ENCODE measurements at places on chromosomes 6 and 20.

GRCh38 chr20:52124821-52125220 lies 66.8 kb downstream of the ZFP64 start:
- no peak for DNase-seq

DNA sequence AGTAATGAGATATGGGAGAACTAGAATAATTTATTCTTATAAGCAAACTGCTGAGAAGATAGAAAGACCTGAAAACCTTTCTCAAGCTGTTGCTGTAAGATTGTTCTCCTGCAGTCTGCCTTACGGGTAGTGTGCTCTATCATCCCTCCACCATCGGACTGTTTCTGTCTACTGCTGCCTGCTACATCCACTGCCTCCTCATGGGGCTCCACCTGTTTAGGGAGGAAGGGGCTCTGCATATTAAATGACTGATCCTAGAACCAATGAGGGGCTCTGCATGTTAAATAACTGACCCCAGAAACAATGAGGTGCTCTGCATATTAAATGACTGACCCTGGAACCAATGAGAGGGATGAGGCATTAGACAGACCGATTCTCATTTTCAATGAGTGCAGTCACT lies 654.6 kb downstream of the KIF16B start:
- no peak for DNase-seq

DNA sequence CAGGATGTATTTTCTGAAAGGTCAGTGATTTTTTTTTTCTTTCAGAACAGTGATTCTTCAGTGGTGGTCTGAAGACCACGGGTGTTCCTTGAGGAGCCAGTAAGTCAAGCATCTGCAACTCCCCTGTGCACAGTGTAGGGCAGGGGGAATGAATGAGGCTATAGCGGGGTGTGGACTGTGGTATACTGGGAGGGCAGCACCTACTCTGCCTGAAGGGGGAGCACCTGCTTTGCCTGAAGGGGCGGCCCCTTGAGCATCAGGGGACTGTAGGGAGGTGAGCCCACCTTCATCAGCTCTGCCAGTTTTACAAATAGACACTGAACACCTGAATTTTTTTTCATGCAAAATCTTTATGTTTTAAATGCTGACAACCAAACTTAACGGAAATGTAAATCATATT lies 77.5 kb upstream of the RIPOR2 start:
- DNase-seq = no peak

DNA sequence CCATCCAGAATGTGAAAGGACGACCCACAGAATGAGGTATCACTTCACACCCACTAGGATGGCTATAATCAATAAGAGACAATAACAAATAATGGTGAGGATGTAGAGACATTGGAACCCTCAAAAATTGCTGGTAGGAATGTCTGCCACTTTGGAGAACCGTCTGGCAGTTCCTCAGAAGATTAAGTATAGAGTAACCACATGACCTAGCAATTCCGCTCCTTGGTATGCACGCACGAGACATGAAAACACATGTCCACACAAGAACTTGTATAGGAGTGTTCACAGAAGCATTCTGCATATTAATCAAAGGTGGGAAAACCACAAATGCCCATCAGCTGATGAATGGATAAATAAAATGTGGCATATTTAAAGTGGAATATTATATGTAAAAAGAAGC lies 100.6 kb downstream of the IRF4 start:
- no peak for DNase-seq

DNA sequence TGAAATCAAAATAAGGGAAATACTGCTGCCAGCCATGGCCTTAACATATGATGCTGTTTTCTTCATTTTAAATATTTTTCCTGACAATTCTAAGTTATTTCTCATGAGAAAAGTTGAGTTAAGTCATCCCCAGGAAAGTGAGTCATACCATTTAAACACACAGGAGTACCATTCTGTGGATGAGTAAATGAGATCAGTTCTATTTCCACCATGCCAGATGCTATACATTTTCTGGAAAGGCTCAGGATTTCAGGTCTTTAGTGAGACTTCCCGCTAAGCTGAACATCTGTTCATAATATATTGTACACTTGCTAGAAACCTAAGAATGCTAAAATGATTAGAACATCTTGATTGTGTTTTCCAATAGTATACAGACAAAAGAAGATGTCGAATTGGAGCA lies 256.2 kb upstream of the MANEA start:
- DNase-seq = no peak

GRCh38 chr6:77334093-77334492 lies 129.2 kb downstream of the HTR1B start:
- no peak for DNase-seq

GRCh38 chr6:160160929-160161646 lies 39.5 kb downstream of the SLC22A1 start:
- DNase-seq = no peak

GRCh38 chr6:100979267-100979666 lies 98.1 kb upstream of the ASCC3 start:
- no peak for DNase-seq

- DNase-seq = no peak
Measured at GRCh38 chr6:120587381-120587780, 746.9 kb downstream of the TBC1D32 start.

DNA sequence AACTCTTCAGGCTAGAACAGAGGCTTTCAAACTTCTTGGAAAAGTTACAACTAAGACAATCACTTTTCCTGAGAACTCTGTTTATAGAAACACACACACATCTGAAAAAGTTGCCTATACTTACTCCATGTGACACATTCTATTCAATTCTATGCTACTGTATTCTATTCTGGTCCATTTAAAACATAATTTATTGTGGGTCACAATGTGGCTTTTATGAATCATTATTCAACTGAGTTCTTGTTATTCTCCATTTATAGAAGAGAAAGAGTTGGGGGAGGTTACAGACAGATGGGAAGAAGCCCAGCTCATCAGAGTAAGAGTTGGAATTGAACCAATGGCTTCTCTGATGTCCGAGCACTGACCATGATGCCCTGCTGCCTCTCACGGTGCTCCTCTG lies 21.6 kb upstream of the BCAS1 start:
- DNase-seq = no peak

GRCh38 chr20:2114990-2115681 lies 13.5 kb downstream of the STK35 start:
- no peak for DNase-seq

DNA sequence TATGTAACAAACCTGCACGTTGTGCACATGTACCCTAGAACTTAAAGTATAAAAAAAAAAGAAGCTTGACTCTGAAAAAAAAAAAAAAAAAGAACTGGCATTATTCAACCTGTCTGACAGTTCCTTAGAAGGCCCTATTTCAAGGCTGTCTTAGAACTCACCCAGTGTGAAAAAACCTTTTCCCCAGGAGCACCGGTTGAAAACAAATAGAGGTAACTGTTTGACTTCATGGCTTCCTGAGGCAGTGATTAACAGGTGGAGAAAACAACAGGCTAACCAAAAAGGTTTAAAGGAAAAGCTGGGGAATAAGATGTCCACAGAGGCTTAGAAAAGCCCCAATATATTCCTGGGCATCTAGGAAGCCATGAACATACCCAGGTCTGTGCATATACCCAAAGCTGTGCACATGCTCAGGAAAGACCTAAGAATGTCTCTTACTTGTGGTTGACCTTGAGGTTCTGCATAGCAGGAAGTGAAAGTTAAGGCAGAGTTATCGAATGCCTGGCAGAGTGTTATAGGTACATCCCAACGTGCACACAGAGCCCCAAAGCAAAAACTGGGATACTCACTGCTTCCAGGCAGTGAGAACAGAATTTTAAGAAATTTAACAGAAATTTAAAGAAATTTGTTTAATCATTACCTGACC lies 7.0 kb downstream of the UQCC1 start:
- DNase-seq = no peak

DNA sequence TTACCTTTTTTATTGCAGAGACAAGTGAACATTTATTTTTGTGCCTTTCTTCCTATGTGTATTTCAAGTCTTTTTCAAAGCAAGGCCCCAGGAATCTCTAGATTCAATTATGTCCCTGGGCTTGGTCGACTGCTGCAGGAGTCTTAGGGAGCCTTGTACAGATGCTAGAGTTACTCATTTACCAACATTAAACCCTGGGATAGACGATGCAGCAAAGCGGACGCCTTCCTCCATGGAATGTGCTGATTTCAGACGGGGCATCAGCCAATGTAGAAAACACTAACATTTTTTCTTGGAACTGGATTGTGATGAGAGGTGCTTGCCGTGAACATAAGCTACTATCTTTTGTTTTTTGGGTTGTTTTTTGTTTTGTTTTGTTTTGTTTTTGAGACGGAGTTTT lies 55.9 kb downstream of the CD164 start:
- DNase-seq = no peak

- no peak for DNase-seq
Measured at GRCh38 chr6:87110636-87111035, 15.7 kb upstream of the CGA start.

DNA sequence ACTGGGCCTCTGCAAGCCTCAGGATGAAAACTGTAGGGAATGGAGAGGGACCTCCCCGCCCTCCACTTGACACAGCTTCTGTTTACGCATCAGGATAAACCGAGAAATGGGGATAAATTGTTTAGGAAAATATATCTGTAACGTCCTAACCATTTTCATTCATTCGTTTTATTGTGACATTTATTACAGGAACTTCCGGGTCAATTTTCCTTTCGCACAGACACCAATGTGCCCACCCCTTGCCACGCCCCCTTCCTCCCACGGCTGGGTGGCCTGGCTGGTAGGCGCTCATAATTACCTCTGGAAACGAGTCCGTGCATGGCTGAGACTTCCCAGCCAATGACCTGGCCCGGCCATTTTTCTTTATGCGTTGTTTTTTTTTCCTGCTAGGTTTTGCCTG lies 96.1 kb downstream of the BMP7 start:
- no peak for DNase-seq

- DNase-seq = no peak
Measured at GRCh38 chr6:44300292-44300823, 12.8 kb downstream of the AARS2 start.

DNA sequence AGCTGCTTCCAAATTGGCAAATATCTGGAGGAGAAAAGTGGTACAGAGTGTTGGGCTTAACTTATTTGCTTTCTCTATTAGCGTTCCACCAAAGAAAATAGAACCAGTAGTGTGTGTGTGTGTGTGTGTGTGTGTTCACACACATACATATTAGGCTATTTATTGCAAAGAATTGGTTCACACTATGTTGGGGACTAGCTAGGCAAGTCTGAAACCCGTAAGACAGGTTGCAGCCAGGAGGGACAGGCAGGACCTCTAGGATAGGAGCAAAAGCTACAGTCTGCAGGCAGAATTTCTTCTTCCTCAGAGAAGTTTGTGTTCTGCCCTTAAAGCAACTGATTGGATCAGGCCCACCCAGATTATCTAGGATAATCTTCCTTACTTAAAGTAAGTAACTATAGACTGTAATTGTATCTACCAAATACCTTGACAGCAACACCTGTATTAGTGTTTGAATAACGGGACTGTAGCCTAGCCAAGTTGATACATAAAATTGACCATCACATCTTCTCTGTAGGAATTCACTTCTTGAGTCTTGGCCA lies 12.8 kb downstream of the KCTD20 start:
- no peak for DNase-seq

Data from stimulated activated CD4-positive, alpha-beta T cell treated with anti-CD3 and anti-CD28 coated beads, Interleukin-4, amount 100 ng/mL, for 48 hours (primary cell).